ENCODE measurements at places on chromosomes 4 and X.

- peak; percentile 95 for DNase-seq
These were observed 131.9 kb downstream of the FHIP1A start for GRCh38 chr4:151540728-151541388.

- no peak for DNase-seq
These were observed 204.4 kb downstream of the GABRB1 start for GRCh38 chr4:47235721-47236120.

GRCh38 chr4:81512001-81512756 is 40.5 kb upstream of the RASGEF1B start:
- DNase-seq, result no peak

GRCh38 chr4:40405193-40405592 is 70.1 kb downstream of the CHRNA9 start:
- no peak for DNase-seq

GRCh38 chr4:38958453-38959190 is 73.6 kb downstream of the TMEM156 start:
- no peak for DNase-seq

DNA sequence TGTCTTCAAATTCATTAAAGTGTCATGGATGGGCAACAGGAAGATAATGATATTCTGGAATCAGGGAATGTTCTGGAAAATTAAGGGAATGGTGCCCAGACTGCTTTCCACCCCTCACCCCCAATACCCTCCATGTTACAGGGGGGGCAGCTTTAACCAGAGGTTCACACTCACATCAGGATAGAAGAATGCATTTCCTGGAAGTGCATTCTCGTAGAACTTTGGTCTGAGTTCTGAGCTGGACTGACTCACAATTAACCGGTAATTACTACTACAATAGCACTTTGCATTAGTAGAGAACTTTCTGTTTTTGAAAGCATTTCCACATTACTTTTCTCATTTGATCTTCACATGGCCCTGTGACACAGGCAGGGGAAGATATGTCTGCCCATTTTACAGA is 52.5 kb upstream of the SHISA3 start:
- no peak for DNase-seq

GRCh38 chrX:54891573-54891972 is 29.1 kb upstream of the TRO start:
- peak; percentile 18 for DNase-seq

DNA sequence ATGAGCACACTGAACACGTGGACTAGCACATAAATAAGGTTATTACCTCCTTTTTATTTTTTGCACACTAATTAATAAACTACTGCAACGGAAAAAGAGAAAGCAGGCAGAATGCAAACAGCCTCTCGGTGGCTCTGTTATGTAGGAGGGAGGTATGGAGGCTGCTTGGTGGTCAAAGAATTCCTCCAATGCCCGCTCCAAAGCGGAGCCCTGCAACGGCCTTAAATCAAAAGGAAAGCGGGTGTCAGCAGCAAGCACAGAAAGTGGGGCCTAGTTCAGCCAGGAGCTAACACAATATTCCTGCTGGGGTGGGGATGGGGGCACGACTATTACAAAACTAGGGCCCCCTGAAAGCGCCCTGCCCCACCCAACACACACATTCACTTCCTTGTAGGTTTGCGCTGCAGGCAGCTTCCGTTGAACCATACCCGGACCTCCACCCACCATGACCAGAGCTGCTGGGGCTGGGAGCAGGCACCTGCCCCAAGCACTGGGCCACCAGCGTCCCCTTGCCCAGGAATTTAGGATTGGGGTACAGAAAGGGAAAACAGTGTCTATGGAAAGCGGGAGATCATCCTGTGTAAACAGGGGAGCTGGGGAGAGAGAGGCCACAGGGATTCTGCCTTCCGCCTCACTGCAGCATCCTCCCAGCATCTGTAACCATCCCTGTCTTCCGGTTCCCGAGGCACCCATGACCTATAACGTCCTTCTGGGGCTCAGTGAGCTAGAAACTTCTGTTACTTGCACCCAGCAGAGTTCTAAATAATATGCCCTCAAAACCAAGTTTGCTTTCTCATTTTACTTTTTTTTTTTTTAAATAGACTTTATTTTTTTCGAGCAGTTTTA is 57.1 kb upstream of the DDX3X start:
- no peak for DNase-seq

GRCh38 chr4:26356081-26356501 is 35.3 kb downstream of the RBPJ start:
- no peak for DNase-seq

- no peak for DNase-seq
These were observed 41.6 kb upstream of the IGSF1 start for GRCh38 chrX:131330735-131331134.

GRCh38 chr4:70277121-70277520 is 34.7 kb downstream of the CSN3 start:
- DNase-seq, result no peak

GRCh38 chrX:39905538-39905891 is 192.2 kb downstream of the BCOR start:
- DNase-seq, result no peak

DNA sequence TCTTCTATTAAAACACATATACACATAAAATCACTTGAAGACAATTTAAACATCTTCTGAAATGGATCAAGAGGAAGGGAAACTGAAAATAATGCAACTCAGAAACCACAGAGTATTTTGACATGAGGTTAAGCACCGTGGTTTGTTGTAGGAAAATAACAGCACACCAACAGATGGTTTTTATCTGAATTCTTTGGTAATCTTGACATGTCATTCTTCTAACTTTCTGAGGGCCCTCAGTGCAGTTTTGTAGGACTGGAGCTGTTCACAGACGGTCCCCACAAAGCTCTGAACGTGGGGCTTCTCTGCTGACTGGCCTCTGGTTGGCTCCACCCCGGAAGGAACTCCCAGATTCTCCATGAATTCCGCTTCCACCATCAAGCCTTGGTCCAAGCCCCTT is 16.0 kb upstream of the TLR8 start:
- no peak for DNase-seq

GRCh38 chr4:30728311-30728710 is 8.1 kb downstream of the PCDH7 start:
- no peak for DNase-seq

- no peak for DNase-seq
These were observed 28.3 kb upstream of the NKX6-1 start for GRCh38 chr4:84527391-84527790.

DNA sequence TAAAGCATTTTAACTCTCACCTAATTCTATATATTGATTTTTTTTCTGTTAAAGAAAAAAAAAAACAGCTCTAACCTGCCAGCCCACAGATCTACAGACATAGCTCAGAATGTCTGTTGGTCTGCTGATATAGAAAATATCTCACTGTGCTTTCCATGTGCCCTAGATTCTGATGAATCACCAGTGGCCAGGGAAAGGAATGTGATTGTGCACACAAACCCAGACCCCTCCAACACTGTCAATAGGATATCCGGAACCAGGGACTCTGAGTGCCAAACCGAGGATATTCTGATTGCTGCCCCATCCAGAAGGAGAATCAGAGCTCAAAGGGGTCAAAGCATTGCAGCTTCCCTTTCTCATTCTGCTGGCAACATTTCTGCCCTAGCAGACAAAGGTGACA is 12.1 kb upstream of the SCML1 start:
- no peak for DNase-seq

- peak; percentile 74 for DNase-seq
These were observed 531 bp downstream of the CAMK2D start for GRCh38 chr4:113760795-113761619.

GRCh38 chr4:76571274-76571673 is 136.2 kb downstream of the SHROOM3 start:
- DNase-seq, result no peak

- DNase-seq, result no peak
These were observed 174.2 kb downstream of the MID1IP1 start for GRCh38 chrX:38975368-38975942.

- no peak for DNase-seq
These were observed 23.5 kb downstream of the TMEM31 start for GRCh38 chrX:103734125-103734760.

DNA sequence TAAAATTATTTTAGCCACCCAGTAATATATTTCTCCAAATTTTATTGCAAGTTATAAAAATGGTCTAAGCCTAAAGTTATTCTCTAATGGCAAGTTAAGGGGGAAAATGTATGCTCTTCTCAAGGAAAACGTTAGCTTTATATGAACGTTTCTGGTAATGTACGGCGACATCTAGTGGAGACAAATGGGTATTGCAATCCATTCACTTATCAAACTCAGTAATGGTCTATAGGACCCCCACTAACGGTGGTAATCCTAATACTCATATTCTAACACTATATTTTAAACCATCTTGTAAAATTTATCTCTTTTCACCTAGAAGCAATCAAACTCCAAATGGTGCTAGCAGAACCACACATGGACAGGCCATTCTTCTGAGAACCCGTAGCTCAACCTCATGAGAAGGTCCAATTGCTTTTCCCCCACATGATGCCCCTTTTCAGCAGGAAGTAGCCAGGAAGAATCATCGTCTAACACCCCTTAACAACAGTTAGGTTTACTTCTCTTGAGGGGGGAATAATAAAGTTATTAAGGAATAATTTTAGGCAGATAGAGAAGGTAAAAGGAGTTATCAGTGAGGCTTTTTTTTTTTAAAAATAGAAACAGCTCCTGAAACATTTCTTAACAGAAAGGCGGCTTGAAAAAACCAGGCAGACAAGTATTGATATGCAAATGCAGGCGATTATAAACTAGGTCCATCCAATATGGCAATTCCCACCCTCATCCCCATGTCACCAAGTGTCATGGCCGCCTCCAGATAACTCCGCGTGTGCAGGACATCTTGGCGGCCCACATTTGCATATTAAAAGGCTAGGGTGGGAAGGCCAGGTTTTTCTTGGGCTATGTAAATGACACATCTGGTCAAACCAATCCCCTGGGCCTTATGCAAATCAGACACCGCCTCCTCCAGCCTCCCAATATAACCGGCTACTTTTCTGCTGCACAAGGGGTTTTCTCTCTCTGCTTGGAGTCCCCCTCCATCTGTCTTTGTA is 35.0 kb downstream of the NUDT11 start:
- peak; percentile 7 for DNase-seq

DNA sequence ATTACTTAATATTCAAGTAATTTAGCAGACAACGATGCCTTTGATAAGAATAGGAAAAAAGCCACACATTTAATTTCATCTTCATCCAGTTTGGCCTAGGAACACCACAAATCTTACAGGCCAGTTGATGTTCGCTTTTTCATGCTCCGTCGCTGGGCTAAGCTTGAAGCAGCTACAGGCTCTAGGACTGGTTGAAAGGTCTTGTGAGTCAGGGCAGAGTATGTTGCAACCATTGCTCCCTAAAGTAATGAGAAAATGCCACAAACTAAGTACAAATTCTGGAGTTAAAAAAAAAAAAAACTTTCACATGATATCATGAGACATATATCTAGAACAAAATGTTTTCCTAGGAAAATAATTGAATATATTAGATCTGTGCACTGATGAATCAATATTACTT is 123.8 kb downstream of the RPS6KA6 start:
- DNase-seq, result no peak

- DNase-seq, result no peak
These were observed 651.8 kb downstream of the C4orf33 start for GRCh38 chr4:129747756-129748155.

- DNase-seq, result no peak
These were observed 828.3 kb downstream of the TECRL start for GRCh38 chr4:63580796-63581475.

DNA sequence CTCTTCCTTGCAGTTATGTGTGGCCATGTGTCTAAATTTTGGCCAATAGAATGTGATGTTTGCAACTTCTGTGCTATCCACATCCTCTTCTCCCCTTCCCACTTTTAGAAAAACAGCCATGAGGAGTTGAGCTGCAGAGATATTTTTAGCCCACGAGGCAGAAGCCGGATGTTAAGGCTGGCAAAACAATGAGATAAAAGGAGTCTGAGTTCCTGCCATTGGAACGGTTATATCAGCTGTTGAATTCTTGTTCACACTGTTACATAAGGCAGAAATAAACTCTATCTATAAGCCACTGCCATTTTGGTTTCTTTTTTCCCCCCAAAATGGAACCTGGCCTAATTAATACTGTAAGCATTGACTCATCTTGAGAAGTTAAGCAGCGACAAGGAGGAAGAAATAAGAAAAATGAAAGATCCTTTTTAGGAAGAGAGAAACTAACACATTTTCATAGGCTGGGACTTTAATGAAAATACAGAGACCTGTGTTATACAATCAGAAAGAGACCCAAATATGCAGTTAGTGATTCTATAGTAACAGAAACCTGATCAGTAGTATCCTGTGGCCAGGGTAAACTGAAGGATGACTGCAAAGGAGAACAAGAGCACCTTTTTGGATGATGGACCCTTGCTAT is 200.5 kb downstream of the INPP4B start:
- DNase-seq, result peak; percentile 1

- DNase-seq, result no peak
These were observed 102.2 kb downstream of the MAMLD1 start for GRCh38 chrX:150465326-150465725.

- DNase-seq, result no peak
These were observed 1115.5 kb downstream of the NLGN4X start for GRCh38 chrX:5113128-5113527.

DNA sequence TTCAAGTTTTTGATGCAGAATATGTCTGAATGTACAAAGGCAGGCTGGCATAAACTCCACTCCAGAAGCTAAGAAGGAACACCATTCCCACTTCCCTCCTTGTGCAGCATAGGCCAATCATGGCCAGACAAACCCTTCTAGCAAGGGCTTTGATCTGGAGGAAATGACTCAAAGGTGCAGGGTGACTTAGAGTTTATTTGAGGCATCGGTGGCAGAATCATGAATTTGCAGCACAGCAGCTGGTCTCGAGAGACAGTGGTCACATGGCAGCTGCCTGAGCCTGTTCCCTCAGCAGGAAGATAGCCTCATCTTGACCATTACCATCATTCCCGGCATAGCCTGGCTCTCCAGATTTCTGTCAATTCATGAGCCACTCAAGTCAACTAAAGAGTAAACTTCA is 154.5 kb downstream of the ATP10D start:
- DNase-seq, result peak; percentile 42

GRCh38 chr4:7209699-7210098 is 17.4 kb downstream of the SORCS2 start:
- DNase-seq, result peak; percentile 22

DNA sequence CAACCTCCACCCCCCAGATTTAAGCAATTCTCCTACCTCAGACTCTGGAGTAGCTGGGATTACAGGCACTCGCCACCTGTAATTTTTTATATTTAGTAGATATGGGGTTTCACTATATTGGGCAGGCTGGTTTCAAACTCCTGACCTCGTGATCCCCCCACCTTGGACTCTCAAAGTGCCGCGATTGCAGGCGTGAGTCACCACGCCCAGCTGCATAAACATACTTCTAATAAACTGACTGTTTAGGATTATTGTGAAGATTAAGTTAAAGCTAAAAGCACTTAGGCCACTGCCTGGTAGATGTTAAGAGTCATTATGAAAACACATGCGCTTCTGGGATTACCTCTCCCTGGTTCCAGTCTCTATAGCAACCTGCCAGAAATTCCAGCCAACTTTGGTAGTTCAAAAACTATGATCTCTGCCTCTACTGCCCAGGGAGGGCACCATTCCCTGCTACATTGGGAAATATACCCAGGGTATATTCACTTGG is 30.2 kb upstream of the GRIA3 start:
- DNase-seq, result peak; percentile 36

GRCh38 chrX:53236025-53236679 is 11.1 kb upstream of the KDM5C start:
- no peak for DNase-seq
